ENCODE measurements at places on chromosomes 16 and 17. TPM values are rescaled to one million over a fixed set of nuclear protein-coding genes. Genes with fewer than 3 reads are reported as not detected.
A peak's percentile ranks its signal among the peaks of the same experiment; 100 is the strongest.

Gene AANAT
- not detected for polyA plus RNA-seq

Gene SCGB1C2
- polyA plus RNA-seq: not detected

Gene PRSS33
- not detected for polyA plus RNA-seq

Gene TBC1D3G
- polyA plus RNA-seq: not detected

Gene CIAO2B
- 166 TPM for polyA plus RNA-seq

Gene ENPP7
- not detected for polyA plus RNA-seq

Gene HS3ST2
- polyA plus RNA-seq: not detected

Gene ITGB3
- 30.9 TPM for polyA plus RNA-seq

Gene UMOD
- polyA plus RNA-seq: not detected

Gene CLEC3A
- not detected for polyA plus RNA-seq

Gene PITPNM3
- 0.45 TPM for polyA plus RNA-seq

Gene KRT27
- polyA plus RNA-seq: not detected

Gene KRTAP2-2
- polyA plus RNA-seq: not detected

Gene ERN1
- 4.7 TPM for polyA plus RNA-seq

Gene CBFA2T3
- not detected for polyA plus RNA-seq

- DNase-seq: no peak
Observed at GRCh38 chr17:66340720-66341119, 38.3 kb downstream of the PRKCA start.

- no peak for DNase-seq
Observed at GRCh38 chr17:28532050-28532960, 20.1 kb downstream of the UNC119 start.

- no peak for DNase-seq
Observed at GRCh38 chr17:27647765-27648164, 16.8 kb downstream of the LGALS9 start.

DNA sequence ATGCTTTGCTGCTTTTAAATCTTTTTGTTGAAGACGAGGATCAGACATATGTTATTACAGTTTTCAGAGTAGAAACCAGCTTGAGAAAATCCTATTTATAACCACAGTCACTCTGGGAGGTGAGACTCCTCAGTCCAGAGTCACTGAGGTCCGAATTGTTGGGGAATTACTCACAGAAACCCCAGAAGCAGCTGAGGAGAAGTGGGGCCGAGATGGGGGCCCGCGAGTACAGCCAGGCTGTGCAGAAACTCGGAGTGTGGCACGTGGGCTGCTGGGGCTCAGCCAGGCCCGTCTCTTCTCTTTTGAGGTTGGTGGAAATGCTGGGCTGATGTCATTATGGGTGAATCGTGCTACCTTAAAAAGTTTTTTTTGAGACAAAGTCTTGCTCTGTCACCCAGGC, 14.4 kb upstream of the GNG13 start:
- peak; percentile 26 for DNase-seq

GRCh38 chr17:7885367-7886226, 3.0 kb upstream of the CHD3 start:
- no peak for DNase-seq

DNA sequence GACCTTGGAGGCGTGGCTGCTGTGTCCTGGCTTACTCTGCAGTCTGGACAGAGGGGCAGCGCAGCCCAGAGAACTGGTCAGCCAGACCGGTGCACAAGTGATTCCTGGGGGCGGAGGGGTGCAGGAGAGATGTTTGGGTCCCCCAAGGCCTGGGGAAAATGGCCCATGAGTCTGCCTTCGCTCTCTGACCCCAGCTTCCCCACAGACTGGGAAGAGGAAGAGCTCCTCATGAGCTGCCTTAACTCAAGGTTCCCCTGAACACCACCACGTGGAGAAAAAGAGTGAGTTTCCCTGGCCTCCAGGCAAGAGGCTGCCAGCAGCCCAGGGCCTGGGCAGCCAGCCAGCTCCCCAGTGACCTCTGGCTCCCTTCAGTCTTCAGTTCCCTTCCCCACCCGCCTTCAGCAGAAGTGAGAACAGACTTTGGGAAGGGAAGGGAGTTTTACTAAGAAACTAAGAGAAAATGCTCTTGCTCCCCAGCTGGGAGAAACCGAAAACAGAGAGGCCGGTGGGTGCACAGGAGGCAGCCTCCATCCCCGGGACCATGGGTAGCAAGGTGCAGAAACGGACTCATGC, 2.0 kb upstream of the C17orf99 start:
- DNase-seq: peak; percentile 56

DNA sequence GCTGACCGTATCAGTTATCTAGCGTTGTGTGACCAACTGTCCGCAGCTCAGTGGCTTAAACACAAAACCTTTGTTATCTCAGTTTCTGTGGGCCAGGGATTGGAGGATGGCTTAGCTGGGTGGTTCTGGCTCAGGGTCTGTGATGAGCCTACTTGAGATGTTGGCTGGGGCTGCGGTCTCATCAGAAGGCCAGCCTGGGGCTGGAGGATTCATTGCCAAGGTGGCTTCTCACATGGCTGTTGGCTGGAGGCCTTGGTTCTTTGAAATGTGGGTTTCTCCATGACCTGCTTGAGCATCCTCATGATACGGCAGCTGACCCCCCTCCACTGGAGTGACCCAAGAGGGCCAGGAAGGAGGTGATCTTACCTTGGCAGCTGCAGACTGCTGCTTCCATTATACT, 16.7 kb downstream of the GSE1 start:
- no peak for DNase-seq

DNA sequence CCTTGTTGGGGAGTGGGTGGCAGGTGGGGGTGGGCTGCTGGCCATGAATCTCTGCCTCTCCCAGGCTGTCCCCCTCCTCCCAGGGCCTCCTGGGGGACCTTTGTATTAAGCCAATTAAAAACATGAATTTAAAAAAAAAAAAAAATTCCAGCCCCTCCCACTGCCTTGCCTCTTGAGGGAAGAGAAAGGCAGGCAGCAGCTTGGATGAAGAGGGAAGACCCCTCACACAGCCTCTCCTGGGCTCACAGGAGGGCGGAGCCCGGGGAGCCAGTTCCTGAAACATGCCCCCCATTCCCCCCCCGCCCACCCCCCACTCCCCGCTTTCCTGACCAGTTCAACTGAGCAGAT, 1.8 kb upstream of the TCAP start:
- no peak for DNase-seq

DNA sequence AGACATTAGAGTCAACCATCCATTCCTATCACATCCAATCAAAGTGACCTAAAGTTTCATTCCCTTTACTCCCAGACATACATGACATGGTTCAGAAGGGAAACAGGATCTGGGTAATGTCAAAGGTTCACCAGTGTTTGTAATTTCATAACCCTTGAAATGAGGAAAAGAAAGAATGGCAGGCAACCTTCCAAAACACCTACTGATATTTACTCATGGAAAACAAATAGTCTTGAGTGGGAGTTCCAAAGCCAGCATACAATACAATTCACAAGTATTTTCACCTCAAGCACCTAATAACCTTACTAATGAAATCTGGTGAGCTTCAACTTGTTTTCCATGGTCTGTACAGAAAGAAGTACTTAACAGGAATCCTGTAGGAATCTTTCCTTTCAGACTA, 72.5 kb upstream of the AXIN2 start:
- DNase-seq: no peak

GRCh38 chr17:58006560-58006923, 504 bp downstream of the SRSF1 start:
- peak; percentile 45 for DNase-seq

GRCh38 chr17:69188064-69188463, 40.6 kb downstream of the ABCA10 start:
- no peak for DNase-seq

DNA sequence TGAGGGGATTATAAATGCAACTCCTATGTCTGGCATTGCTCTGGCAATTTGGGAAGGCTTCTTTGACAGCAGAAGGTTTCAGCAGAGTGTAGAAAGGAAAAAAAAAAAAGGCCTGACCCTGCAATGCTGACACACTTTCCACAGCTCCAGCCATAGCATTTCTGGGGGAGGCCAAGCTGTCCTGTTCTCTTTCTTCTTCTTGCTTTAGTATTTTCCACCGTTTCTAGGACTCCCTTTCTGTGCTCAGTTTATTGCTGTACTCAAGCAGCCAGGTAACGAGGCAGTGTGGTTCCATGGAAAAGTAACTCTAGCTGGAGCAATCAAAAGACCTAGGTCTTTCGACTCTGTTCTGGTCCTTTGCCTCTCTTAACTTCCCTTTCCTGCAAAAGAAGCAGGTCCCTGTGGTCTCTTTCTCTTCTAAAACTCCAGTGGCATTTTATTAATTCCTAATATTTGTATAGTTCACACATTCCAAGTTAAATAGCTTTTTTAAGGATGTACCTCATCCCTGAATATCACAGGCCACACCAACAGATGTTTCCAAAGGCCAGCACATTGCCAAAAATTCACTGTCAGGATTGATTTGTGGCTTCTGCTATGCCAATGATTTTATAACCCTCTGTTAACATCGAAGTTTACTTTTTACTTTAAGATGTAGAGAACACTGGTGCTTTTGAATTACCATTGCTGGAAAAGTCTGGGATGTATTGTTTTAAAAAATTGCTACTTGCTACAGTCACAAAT, 90.3 kb upstream of the BCAR1 start:
- no peak for DNase-seq

- no peak for DNase-seq
Observed at GRCh38 chr17:17837966-17838962, 1.5 kb upstream of the SREBF1 start.

DNA sequence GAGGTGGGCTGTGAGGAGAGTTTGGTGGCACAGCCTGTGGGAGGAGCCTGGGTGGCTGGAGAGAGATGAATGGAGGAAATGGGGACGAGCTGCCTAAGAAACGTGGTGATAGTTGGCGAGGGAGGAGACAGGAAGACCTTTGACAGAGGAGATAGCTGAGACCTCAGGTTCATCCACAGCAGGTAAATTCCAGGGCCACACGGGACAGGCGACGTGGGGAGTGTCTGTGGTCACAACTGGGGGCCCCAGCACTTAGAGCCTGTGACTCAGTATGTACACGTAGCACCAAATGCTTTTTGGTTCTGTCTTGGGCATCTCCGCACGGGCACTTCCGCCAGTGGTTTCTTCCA, 7.7 kb downstream of the MINK1 start:
- no peak for DNase-seq

DNA sequence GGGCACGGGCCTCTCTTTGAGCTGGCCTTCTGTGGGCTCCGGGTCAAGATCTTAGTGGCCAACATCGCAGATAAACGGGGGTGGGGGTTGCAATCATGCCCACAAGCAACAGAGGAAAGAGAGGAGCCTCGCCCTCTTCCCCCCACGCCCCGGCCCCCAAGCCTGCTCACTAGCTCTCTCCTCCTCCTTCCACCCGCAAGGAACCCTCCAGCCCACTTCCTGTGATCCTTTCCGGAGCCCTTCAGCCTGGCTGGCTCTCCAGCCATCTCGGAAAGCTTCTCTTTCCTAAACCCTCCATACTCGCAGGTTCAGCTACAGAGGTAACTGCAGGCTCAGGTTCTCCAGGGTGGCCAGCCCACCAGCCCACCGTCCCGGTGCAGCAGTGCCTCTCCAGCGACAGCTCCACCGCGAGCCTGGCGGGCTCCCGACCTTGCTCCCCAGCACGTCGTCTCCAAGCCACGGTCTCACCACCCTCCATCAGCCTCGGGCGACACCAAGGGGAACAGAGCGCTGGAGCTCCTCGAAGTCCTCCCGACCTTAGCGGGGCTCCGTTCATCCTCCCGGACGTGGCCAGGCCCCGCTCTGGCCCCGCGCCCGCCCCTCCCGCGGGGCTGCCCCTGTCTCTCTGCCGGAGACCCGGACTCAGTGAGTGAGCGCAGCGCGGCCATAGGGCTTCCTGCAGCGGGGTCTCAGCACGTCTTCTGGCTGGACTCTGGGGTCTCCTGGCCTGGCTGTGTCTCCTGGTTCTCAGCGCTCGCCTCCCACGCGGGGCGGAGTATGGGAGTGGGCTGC, 12.9 kb upstream of the ODF4 start:
- DNase-seq: no peak

DNA sequence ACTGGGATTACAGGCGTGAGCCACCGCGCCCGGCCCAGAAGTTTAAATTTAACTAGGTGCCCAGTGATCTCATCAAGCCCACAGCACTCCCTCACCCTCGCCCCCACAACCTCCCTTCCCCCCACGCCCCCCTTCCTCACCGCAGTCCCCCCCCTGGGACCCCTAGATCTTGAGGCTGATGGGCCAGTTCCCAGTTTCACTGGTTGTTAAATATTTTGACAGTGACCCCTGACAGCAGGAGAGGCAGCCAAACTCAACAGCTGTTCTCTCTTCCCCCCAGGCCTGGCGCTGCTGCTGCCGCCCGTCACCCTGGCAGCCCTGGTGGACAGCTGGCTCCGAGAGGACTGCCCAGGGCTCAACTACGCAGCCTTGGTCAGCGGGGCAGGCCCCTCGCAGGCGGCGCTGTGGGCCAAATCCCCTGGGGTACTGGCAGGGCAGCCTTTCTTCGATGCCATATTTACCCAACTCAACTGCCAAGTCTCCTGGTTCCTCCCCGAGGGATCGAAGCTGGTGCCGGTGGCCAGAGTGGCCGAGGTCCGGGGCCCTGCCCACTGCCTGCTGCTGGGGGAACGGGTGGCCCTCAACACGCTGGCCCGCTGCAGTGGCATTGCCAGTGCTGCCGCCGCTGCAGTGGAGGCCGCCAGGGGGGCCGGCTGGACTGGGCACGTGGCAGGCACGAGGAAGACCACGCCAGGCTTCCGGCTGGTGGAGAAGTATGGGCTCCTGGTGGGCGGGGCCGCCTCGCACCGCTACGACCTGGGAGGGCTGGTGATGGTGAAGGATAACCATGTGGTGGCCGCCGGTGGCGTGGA, 15.6 kb downstream of the QPRT start:
- DNase-seq: no peak

- DNase-seq: no peak
Observed at GRCh38 chr16:23435500-23435899, 17.5 kb downstream of the COG7 start.

- DNase-seq: no peak
Observed at GRCh38 chr17:68439656-68440290, 17.5 kb downstream of the WIPI1 start.

DNA sequence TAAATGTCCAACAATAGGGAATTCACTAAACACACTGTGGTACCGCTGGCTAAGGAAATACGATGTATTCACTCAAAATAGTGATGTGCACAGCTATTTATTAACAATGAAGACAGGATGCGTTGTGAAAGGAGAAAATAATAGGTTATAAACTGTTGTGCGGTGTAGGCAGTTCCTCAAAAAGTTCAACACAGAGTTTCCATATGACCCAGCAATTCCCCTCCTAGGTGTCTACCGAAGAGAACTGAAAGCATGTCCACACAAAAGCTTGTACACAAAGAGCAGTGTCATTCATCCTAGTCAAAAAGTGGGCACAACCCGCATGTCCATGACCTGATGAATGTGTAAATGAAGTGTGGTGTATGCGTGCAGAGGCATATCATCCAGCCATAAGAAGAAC, 1.2 kb upstream of the CES1 start:
- DNase-seq: no peak

- DNase-seq: no peak
Observed at GRCh38 chr16:82584553-82585152, 42.1 kb upstream of the CDH13 start.

GRCh38 chr16:66220702-66221101, 145.8 kb upstream of the CDH5 start:
- no peak for DNase-seq

- no peak for DNase-seq
Observed at GRCh38 chr16:88738151-88739084, 32.1 kb downstream of the CTU2 start.

DNA sequence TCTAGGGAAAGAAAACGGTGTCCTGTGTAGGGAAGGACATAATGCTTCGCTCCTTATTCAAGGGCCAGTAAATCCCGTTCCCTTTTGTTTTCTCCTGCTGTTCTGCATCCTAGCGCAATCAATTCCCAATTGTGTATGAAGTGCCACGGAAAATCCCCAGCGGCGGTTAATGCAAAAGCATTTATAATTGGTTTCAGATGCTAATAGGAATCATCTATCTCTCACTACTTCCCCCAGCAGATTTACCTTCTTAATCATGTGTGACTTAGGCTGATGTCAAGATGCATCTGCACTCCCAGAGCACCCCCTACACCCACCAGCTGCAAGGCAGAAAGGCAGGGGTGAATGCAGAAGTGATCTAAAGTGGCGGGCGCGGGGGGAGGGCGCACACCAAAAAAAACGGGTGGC, 32.7 kb upstream of the SSTR2 start:
- DNase-seq: no peak
